ENCODE measurements at places on chromosomes 3 and 15.

- no peak for DNase-seq
Measured at GRCh38 chr3:101383156-101383575, 62.8 kb upstream of the IMPG2 start.

DNA sequence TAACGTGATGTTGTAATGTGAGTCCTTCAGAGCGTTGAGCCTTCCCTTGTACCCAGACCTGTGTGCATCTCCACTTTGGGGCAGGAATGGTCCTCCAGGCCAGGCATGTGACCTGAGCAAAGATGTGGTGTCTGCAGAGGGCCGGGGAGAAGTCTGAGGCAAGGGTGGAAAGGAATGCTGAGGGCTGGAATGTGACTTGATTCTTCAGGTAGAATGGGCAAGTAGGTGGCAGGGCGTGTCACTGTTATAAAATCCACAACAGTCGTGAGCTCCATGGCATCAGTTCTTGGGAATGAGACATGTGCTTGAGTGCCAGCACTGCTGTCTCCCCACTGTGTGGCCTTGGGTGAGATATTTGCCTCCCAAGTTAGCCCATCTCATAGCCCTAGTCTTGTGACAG, 24.0 kb upstream of the BSN start:
- no peak for DNase-seq

DNA sequence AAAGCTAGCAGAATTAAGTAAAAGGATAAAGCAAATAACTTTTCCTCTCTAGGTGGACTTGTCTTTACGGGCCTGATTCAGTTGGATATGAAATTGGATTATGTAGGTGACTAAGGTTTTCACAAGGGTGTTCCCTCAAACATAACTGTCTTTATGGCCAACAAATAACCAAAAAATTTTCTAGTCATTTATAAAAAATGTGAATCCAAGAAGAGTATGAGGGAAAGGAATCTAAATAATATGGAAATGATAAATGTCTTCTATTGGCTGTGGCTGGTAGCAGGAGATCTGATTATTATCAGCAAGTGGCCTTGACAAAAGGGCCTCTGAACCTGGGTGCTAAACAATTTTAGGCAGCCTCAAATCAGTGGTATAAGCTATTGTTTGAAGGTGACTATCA, 594.0 kb upstream of the UBE2E2 start:
- DNase-seq: no peak

DNA sequence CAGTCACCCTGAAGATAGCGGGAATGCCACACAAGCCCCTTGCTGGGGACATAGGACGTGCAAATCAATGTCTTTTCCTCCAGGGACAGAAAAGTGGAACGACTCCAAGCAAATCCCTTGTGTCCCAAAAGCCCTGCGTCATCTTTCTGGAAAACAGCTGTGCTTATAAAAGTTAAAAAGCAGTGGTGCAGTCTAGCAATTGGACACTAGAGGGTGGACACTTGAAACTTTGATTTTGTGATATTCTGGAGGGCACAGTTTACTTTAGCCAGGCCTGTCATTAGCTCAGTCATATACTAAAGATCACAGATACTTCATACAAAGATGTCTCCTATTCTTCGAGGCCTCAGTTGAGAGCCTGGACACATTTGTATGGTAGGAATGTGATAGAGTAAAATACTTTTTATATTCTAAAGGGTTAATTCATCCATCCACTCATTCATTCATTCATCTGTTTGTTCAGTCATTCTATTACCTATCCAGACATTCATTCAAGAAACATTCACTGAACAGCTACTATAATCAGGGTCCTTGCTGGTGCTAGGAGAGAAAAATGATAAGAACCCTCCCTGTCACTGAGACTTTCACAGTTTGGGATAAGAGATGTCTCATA, 63.8 kb upstream of the ANKRD34C start:
- DNase-seq: no peak

DNA sequence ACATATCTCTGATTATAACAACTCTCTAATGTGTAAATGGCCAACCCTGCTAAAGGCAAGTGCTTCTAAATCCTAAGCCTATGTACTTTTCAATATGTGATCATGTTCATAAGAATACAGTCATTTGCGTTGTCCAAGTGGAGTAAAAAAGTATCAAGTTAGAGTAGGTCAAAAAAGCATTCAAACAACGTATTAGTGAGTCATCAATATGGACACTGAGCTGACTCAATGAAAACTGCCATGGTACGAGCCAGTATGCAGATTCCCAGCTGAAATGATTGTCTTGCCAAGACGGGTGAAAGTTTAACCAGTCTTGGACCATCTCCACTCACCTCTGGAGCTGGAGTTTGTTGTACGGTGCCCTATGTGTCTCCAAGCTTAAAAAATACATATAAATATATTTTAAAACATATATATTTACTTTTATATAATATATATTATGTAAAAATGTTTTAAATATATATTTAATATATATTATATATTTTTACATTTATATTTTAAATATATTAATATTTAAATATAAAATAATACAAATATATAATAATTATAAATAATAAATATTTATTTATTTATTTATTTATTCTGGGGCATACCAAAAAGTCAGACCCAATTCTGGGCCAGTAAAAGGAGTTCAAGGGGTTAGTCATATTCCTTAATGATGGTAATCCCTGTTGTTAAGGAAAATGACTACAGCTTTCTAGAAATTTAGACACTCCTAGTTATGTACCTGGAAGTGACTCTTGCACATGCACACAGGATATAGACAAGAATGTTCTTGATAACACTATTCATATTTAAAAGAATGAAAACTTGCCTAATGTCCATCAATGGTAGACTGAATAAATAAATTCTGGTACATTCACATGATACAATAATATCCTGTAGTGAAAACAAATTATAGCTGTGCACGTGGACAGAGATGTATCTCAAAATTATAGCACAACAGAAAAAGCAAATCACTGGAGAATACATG, 27.2 kb downstream of the PLSCR4 start:
- no peak for DNase-seq

DNA sequence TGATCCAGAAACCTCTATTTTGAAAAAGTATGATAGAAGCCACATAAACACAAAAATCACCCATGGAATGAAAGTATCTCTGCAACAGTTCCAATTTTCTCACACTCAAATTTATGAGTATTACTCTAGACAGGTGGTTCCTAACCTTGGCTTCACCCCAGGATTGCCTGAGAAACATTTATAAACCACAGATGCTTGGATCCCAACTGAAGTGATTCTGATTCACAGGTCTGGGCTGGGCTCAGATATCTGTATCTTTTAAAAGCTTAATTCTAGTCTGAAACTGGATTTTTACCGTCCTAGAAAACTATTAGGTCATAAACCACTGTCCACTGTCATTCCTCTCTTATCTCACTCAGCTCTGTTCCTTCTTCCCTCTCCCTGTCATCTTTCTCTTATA, 7.4 kb upstream of the SST start:
- DNase-seq: no peak

GRCh38 chr3:57659806-57660439, 33.0 kb downstream of the DENND6A start:
- DNase-seq: no peak

- no peak for DNase-seq
Measured at GRCh38 chr3:25171897-25172296, 256.2 kb upstream of the RARB start.

- no peak for DNase-seq
Measured at GRCh38 chr3:122755491-122755890, 38.1 kb downstream of the HSPBAP1 start.

- no peak for DNase-seq
Measured at GRCh38 chr15:43939070-43939469, 112.3 kb downstream of the WDR76 start.

- DNase-seq: no peak
Measured at GRCh38 chr3:15528854-15529537, 7.5 kb upstream of the COLQ start.

DNA sequence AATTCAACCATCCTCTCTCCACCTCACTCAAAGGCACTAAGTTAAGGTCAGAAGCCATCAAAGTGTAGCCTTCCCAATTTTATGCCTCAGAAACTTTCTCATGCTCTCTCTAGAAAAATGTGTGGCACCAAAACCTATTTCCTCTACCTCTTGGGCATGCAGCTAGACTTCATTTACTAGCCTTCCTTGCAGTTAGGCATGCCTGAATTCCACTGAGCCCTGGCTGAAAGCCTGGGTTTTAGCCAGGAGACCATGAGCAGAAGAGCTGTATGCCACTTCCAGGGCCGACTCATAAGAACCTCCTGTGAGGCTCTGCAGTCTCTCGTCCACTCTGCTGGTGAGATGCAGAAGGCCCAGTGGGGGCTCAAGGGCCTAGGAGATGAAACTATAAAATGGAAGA, 145.0 kb downstream of the MYLK start:
- DNase-seq: no peak

GRCh38 chr15:29570948-29571791, 251.1 kb downstream of the TJP1 start:
- no peak for DNase-seq

- no peak for DNase-seq
Measured at GRCh38 chr15:37059086-37059485, 41.3 kb downstream of the MEIS2 start.

GRCh38 chr3:185582236-185582635, 3.9 kb upstream of the SENP2 start:
- no peak for DNase-seq

DNA sequence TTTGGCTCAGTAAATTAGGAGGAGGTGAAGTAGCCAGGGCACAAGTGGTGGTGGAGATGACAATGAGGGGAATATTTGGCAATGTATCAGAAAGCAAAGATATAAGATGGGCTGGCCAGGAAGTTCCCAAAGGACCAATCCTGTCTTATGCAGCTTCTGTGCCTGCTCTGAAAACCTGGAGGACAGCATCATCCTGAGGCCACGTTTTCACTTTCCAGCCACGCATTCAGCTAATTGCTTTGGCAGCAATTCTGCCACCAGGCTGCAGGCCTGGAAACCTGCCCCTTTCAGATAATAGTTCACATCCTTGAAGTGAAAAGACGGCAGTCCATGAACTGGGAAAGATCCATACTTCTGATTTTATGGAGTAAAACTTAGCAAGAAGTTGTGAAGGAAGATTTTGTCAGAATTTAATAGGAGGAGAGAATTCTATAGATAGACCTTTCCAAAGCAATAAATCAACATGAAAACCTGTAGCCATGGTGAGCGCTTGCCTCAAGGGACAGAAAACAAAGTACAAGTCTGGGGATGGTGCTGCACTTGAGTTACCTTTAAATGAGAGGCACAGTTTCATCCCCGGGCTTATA, 682.5 kb downstream of the GRM7 start:
- no peak for DNase-seq

- no peak for DNase-seq
Measured at GRCh38 chr3:9223672-9224071, 25.8 kb downstream of the SRGAP3 start.

- DNase-seq: no peak
Measured at GRCh38 chr3:173396191-173397041, 1.1 kb upstream of the NLGN1 start.

GRCh38 chr3:46468753-46469600, 4.3 kb upstream of the LTF start:
- no peak for DNase-seq

- DNase-seq: no peak
Measured at GRCh38 chr15:66128116-66128680, 125.4 kb downstream of the MEGF11 start.

GRCh38 chr3:164231718-164232117, 846.6 kb downstream of the SI start:
- DNase-seq: no peak

DNA sequence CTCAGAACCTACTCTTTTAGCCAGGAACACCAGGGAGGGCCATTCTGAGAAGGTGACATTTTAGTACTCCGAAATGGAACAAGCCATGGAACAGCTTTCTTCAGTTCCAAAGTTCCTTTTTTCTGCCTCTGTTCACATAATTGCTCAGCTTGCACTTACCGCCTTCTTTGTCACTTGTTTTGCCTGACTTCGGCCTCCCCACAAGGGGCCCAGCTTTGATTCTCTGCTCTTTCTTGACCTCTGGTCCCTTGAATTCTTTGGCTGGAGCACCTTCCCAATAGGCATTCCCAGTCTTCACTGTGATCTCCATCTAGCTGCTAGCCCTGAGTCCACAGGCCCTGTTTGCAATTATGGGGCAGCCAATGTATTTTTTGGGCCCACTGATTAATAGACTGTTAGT, 51.4 kb upstream of the SLC7A14 start:
- no peak for DNase-seq

GRCh38 chr15:74892313-74892712, 2.5 kb downstream of the MPI start:
- no peak for DNase-seq

- DNase-seq: no peak
Measured at GRCh38 chr3:145780301-145780700, 380.7 kb downstream of the PLOD2 start.

DNA sequence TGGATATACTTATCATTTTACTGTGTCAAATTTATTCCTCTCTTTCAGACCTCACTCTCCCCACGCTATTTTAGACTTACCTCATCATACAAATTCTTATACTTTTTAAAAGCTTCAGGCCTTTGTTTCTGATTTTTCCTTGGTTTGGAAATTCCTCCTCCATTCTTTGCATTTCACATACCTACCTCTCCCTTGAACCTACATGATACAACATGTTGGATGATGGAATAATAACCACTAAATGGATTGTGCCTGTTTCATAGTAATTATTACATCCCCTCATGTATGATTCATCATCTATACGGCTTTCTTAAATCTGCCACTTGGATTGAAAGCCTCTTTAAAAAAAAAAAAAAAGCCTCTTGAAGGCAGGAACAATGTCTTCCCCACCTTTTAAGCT, 24.6 kb downstream of the TRIP4 start:
- DNase-seq: no peak

DNA sequence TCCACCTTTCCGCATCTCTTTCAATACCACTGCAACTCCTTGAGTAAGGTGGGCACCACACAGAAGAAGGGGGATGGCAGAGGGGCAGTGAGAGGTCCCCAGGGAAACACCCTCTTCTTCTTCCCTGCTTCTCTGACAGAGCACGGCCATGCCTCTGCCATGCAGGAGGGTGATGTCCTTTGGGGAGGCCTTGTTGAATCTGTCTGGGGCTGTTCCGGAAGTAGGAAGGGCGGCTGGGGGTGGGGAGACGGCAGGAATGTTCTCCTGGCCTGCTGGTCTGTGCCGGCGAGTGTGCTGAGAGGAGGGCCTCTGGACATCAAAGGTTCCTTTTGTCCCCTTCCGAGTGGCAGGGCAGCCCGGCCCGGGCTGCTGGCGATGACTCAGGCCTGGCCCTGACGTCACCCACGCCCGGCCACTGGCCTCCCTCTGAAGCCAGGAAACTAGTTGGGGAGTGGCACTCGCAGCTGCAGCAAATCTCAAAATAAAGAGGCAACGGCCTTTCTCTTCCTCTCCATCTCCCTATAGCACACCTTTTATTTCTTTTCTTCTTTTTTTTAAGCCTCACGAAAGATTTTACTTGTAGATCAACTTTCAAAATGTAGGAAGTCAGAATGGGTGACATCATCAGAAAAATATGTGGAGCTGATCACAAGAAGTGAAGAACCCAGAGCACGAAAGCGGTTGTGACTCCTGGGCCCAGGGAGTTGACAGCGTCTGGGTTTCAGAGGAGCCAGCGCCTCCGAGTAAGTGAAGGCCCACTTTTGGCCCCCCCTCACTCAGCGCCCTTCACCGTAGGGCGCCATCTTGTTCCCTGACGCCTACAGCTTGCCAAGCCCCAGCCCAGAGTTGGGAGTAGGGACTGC, at the start of gene ZBTB38:
Gene ZBTB38 (plus strand): TSS at position 443 of the 863 bp plus-strand sequence. CDS start 73,885 bp downstream, outside the sequence.
- no peak for DNase-seq

- no peak for DNase-seq
Measured at GRCh38 chr15:71251584-71252043, 136.3 kb downstream of the THSD4 start.

Measured in activated T-helper 1 cell treated with anti-CD3 and anti-CD28 coated beads, Interleukin-2, amount 50 U/mL, for 16 hours (primary cell).